ENCODE measurements at places on chromosomes 7 and 10. TPM values are rescaled to one million over a fixed set of nuclear protein-coding genes. Genes with fewer than 3 reads are reported as not detected.

- DNase-seq: no peak
- H3K36me3 ChIP-seq: no peaks in the 10 kb centered on the region
- no peak overlapping the region for H3K4me3 ChIP-seq
- H3K27me3 ChIP-seq: no peaks in the 10 kb centered on the region
These were observed 79.4 kb downstream of the CTBP2 start for GRCh38 chr10:125080984-125081383.

DNA sequence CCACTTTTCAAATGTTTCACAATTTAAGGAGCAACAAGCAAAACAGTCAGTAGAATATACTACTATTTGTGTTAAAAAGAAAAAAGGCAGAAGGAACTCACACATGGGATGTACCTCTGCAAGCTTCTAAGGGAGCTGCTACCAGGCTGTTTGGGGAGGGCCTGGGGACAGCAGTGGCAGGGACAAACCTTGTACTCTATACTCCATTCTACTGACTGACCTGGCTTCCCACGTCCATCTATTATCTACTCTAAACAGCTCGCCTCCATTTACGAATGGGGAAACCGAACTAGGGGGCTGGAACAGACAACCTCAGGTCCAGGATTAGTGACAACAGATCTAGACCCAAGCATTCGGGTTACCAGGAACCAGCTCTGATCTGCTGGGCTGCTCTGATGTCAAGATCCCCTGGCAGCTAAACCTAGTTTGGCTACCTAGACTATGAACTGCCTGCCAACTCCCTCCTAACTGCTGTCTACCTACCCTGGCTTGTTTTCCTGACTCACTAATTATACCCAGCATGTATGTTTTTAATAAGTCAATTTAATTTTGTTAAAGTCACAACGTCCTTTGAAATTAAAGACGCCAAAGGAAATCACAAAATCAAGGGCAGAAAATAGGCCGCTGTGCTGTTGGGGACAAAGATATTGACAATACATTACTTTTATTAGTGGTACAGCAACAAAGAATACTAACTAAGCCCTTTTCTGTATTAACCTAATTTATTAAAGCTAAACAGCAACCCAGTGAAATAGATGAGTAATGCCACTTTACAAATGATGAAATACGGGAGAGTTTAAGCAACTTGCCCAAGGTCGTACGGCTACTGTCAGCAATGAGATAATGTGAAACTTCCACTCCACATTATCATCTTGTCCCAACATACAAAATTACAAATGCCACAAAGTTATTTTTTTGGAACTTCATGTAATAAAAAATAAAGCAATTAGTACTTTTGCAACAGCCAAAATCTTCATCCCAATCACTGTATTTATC, 5.3 kb downstream of the PSAP start:
- peaks cover 23% of the 10 kb centered on the region for H3K4me1 ChIP-seq
- H3K4me3 ChIP-seq: no peak overlapping the region
- no peaks in the 10 kb centered on the region for H3K36me3 ChIP-seq

- H3K4me3 ChIP-seq: no peak overlapping the region
- no peak for DNase-seq
- H3K4me1 ChIP-seq: peaks cover 4% of the 10 kb centered on the region
- H3K27ac ChIP-seq: no peak overlapping the region
- no peaks in the 10 kb centered on the region for H3K27me3 ChIP-seq
These were observed 264.6 kb downstream of the GRID1 start for GRCh38 chr10:86102031-86102430.

Gene SLC26A5
- not detected for total RNA-seq

Gene ASIC3
- total RNA-seq: 6.2 TPM

Gene PANK1
- total RNA-seq: 8.1 TPM

GRCh38 chr7:154864523-154864891, 138.4 kb downstream of the PAXIP1 start:
- no peaks in the 10 kb centered on the region for H3K36me3 ChIP-seq
- H3K27ac ChIP-seq: no peak overlapping the region
- DNase-seq: no peak
- no peaks in the 10 kb centered on the region for H3K27me3 ChIP-seq

Gene CPA2
- not detected for total RNA-seq

DNA sequence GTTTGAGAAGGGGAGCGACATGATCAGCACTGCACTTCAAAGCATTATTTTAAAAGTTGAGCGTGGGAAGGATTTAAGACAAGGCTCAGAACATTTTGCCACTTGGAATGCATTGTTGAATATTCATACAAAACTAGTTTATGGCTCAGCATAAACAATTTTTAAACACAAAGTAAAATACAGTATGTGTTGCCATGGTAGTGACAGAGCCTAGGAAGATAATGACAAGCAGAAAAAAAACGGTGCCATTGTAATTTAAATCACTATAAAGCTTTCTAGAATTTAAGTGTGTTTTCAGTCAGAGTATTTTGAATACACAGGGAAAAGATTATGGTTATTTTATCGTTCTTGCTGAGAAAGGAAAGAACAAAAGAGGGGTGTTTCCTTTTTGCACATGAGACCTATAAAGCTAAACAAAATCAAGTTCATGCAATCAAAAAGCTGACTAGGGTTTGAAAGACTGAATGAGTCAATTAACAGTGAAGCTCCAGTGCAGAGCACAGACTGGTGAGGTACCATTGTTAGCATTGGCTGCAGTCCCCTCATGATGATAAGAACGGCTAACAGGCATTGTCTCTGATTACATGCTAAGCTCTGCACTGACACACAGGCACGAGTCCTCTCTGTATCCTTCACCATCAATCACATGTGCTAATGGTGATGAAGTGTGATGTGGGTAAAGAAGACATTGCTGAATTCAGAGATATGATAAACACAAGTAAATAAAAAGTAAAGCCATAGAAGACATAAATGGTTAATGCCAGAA, 181.9 kb upstream of the VSTM2A start:
- no peak overlapping the region for H3K4me3 ChIP-seq
- H3K36me3 ChIP-seq: no peaks in the 10 kb centered on the region
- H3K4me1 ChIP-seq: no peaks in the 10 kb centered on the region
- no peak overlapping the region for H3K27ac ChIP-seq
- no peak for DNase-seq
- no peaks in the 10 kb centered on the region for H3K27me3 ChIP-seq

- H3K36me3 ChIP-seq: no peaks in the 10 kb centered on the region
- H3K27ac ChIP-seq: no peak overlapping the region
- no peak for DNase-seq
- peaks cover 4% of the 10 kb centered on the region for H3K27me3 ChIP-seq
These were observed 29.3 kb upstream of the OSBPL3 start for GRCh38 chr7:25009257-25009656.

GRCh38 chr7:120942861-120943260, 7.7 kb upstream of the ING3 start:
- no peak for DNase-seq
- H3K4me3 ChIP-seq: no peak overlapping the region
- H3K36me3 ChIP-seq: no peaks in the 10 kb centered on the region
- no peaks in the 10 kb centered on the region for H3K4me1 ChIP-seq

DNA sequence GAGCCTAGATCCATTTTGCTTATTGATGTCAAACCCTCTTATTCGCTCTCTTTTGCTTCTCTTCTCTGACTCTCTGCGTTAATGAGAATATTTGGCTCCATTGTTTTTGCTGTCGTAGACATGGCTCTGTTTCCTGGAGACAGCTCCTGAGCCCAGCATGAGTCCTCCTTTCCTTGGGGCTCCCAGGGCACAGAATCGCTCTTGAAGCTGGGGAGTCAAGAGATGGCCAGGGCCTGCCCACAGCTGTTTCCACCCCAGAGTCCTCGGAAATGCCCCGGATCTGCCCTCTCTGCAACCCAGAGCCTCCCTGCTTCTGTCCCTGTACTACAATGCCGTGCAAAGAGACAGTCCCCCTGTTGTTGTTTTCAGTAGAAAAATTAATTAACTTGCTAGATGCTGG, 566.7 kb upstream of the FOXK1 start:
- no peaks in the 10 kb centered on the region for H3K4me1 ChIP-seq
- no peaks in the 10 kb centered on the region for H3K27me3 ChIP-seq
- H3K36me3 ChIP-seq: no peaks in the 10 kb centered on the region

DNA sequence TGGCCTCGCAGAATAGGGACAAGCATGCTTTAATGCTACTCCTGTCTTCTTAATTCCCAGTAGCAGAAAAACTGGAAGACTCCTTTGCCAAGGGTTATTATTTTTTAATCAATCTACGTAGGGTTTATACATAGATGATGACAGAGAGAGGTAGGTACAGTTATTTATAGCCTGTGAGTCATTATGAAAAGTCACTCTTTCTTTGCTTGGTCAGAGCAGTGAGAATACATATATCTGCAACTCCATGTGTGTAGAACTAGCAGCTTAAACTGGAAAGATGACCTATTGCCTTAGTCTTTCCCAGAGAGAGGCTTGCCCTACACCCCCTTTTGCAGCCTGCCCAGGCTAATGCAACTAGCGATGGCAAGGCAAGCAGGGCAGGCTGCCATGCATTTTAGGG, 1050.6 kb downstream of the NRG3 start:
- H3K36me3 ChIP-seq: no peaks in the 10 kb centered on the region
- H3K27ac ChIP-seq: no peak overlapping the region
- no peaks in the 10 kb centered on the region for H3K4me1 ChIP-seq
- no peaks in the 10 kb centered on the region for H3K27me3 ChIP-seq

Gene APBB1IP
- total RNA-seq: 34.7 TPM

Gene SLC18A3
- total RNA-seq: not detected

DNA sequence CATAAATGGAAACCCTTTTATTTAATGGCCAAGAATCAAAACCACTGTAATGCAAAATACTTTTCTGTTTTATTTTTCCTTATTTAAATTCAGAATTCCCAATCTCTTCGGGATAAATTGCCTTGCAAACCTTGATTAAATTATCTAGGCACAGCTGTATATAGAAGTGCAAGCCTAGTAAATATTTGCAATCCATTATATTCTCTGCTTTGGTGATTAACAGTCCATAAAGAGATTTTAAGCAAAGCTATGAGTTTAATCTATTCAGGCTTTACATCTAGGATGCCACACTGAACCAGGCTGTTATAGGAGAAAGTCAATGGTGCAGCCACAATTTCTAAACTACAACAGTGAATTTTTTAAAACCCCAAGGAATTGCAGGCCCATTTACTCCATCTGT, 43.6 kb upstream of the THSD7A start:
- H3K27me3 ChIP-seq: no peaks in the 10 kb centered on the region
- H3K4me3 ChIP-seq: no peak overlapping the region
- no peak overlapping the region for H3K27ac ChIP-seq
- no peak for DNase-seq
- no peaks in the 10 kb centered on the region for H3K4me1 ChIP-seq

GRCh38 chr7:55575733-55576132, 3.4 kb upstream of the VOPP1 start:
- peaks cover 23% of the 10 kb centered on the region for H3K4me1 ChIP-seq
- peaks cover 5% of the 10 kb centered on the region for H3K27me3 ChIP-seq
- no peaks in the 10 kb centered on the region for H3K36me3 ChIP-seq
- DNase-seq: no peak
- H3K4me3 ChIP-seq: no peak overlapping the region

Gene UPK3BL1
- total RNA-seq: 41.7 TPM

DNA sequence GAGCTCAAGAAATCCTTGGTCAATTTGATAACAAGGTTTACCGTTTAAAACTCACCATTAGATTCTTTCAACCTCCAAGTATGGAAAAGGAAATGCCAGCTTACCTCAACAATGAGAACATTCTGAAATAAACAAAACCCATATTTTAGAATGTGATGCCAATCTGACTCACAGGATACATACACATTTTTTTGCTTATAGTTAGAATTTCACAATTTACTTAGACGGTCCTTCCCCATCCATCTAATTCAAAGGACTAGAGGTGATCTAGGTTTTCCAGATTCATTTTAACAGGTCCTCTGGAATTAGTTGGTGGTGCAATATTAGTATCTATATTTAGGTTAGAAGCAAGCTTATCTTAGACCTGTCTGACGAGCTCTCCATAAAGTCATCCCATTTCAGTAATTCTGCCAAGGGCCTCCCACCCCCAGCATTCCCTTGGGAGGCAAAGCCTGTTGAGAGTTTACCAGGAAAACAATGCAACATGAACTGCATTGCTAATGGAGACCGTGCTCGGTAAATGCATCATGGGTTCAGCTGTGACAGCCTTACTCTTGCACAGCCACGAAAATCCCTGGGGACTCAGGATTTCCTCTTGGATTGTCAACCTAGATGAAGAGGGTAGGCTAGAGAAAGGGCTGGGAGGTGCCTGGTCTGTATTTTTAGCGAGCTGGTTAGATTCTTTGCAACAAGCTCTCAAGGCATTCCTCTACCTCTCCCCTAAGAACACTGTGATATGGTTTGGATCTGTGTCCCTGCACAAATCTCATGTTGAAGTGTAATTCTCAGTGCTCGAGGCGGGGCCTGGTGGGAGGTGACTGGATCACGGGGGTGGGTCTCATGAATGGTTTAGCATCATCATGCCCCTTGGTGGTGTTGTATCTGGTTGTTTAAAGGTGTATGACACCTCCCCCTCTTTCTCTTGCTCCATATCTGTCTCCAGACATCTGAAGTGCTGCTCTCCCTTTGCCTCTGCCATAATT, 93.8 kb downstream of the PRTFDC1 start:
- H3K27me3 ChIP-seq: no peaks in the 10 kb centered on the region
- DNase-seq: no peak
- no peaks in the 10 kb centered on the region for H3K36me3 ChIP-seq
- H3K4me1 ChIP-seq: no peaks in the 10 kb centered on the region
- H3K27ac ChIP-seq: no peak overlapping the region

GRCh38 chr7:37039131-37039749, 314.9 kb upstream of the AOAH start:
- H3K27me3 ChIP-seq: no peaks in the 10 kb centered on the region
- no peak for DNase-seq
- H3K36me3 ChIP-seq: no peaks in the 10 kb centered on the region
- no peak overlapping the region for H3K27ac ChIP-seq
- no peak overlapping the region for H3K4me3 ChIP-seq

- peak overlapping the region; percentile 83 for H3K27ac ChIP-seq
- no peak overlapping the region for H3K4me3 ChIP-seq
- no peak for DNase-seq
- H3K27me3 ChIP-seq: no peaks in the 10 kb centered on the region
These were observed 68.5 kb downstream of the HK1 start for GRCh38 chr10:69346776-69347175.

- no peaks in the 10 kb centered on the region for H3K36me3 ChIP-seq
- DNase-seq: no peak
- H3K27me3 ChIP-seq: no peaks in the 10 kb centered on the region
- H3K27ac ChIP-seq: no peak overlapping the region
These were observed 88.0 kb downstream of the MDFIC start for GRCh38 chr7:115009736-115010440.

Gene OR2A5
- not detected for total RNA-seq

DNA sequence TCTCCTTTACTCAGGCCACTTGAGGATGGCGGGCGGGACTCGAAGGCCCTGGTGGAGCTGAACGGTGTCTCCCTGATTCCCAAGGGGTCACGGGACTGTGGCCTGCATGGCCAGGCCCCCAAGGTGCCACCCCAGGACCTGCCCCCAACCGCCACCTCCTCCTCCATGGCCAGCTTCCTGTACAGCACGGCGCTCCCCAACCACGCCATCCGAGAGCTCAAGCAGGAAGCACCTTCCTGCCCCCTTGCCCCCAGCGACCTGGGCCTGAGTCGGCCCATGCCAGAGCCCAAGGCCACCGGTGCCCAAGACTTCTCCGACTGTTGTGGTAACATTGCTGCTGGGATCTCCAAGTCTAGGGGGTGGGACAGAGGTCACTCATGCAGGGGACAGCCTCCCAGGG, 65.7 kb downstream of the GTF2IRD1 start:
- H3K27me3 ChIP-seq: no peaks in the 10 kb centered on the region
- H3K27ac ChIP-seq: no peak overlapping the region
- DNase-seq: no peak
- no peaks in the 10 kb centered on the region for H3K36me3 ChIP-seq
- H3K4me1 ChIP-seq: no peaks in the 10 kb centered on the region
- H3K4me3 ChIP-seq: no peak overlapping the region

- no peak overlapping the region for H3K4me3 ChIP-seq
- no peak for DNase-seq
- no peak overlapping the region for H3K27ac ChIP-seq
- no peaks in the 10 kb centered on the region for H3K27me3 ChIP-seq
These were observed 73.9 kb downstream of the KAT6B start for GRCh38 chr10:74900297-74900696.

Measured in Karpas-422 (cell line).